GM10248 (cell line): ENCODE measurements at places on chromosomes 13 and 19.
A peak's percentile ranks its signal among the peaks of the same experiment; 100 is the strongest.

DNA sequence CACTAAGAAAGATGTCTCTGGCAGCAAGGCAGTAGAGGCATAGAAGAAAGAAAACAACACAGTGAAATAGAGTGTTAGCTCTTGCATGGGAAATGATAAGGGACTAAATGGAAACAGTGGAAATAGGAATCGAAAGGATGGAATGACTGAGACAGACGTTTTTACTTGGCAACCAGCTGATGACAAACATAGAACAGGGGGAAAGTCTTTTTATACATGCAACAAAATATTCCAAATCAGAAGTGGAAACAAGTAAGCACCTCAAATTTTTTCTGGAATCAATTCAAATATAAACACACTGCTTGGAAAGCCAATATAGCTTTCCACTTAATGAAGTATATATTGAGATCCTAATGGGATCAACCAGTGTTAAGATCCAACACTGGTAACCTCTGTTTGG lies 110.2 kb downstream of the MZT1 start:
- DNase-seq: no peak

- DNase-seq: no peak
Measured at GRCh38 chr19:39684267-39684666, 20.0 kb upstream of the LGALS14 start.

GRCh38 chr13:22077764-22078163 lies 406.9 kb downstream of the FGF9 start:
- no peak for DNase-seq

DNA sequence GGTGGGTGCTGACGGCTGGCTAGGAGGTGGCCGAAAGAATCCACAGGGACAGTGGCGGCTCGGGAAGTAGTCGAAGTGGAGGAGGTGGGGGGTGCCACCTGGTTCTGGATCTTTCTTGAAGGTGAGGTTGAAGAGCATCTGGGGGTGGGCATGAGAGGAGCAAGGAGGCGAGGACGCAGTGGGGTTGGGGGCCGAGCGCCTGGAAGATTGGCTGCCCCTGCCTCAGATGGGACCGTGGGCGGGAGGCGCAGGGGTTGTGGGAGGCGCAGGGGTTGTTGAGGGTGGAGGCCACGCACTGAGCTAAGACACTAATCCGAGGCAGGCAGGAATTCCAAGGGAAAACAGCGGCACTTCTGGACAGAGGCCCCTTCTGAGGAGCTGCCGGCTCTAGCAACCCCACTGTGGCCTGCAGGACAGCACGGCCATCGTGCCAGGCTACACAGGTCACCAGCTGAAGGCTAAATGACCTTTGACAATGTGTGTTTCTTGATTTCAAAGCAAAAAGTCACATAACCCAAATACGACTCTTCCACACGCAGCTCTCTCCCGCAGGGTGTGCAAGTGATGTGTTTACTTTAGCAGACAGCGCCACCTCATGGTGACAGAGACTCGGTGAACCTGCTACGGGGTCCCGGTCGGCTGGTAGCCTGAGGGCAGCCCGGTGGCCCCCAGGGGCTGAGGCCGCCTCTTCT lies 44.1 kb upstream of the RANBP3 start:
- peak; percentile 88 for DNase-seq

DNA sequence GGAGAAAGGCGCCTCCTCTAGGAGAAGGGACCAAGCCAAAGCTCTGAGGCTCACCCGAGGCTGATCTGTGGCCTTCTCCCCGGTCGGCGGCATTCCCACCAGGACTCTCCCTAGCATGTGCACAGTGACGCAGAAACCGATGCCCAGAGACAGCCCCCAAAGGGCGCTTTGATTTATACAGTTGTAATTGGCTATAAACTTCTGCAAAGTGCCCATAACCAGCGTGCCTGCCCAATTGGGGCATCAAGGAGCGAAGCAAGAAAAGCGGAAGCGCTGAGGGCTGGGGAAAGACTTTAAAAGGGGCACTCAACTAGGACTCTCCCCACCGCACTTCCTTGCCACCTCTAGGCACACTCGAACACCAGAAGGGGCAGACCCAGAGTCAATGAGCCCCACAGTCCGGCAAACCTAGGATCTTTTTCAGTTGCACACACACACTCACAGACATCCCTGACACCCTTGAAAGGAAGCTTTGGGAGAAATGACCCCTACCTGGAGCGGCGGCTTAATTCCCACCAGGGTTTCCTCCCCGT lies 1.8 kb downstream of the CDX2 start:
- DNase-seq: peak; percentile 23

DNA sequence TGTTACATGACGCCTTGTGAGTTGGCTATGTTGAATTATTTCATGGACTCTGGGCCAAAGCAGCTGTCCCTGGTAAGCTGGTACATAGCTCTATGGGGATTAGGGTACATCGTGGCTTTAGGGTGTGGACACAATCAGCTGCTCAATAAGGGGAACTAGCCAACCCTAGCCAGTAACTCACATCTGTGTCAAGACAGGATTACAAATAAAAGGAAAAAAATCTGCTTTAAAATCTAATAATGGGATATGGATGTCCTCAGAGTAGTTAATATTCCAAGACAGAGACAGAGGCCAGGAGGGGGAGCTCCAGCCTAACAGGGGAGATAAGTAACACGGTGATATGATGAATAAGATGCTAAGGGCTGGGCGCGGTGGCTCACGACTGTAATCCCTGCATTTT lies 21.1 kb upstream of the ZNF766 start:
- no peak for DNase-seq

GRCh38 chr13:27311518-27312210 lies 41.0 kb downstream of the RASL11A start:
- DNase-seq: no peak

- no peak for DNase-seq
Measured at GRCh38 chr19:16022251-16022650, 54.0 kb upstream of the TPM4 start.

DNA sequence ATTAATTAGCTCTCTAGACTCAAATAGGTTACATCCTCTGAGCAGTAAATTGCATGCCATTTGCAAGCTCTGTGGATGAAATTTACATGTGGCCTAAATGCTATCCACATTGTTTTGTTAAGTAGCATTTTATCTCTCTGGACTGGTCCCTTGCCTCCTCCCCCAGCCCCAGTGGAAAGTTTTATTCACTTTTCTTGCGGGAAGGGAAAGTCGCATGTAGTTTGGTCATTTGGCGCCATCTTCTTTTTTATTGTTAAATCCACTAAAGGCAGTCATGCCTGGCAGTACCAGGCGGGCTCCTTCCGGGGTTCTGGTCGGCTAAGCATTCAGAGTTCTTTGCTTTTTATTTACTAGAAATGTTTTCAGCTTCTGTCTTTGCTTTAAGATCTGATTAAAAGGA lies 188.7 kb downstream of the TM9SF2 start:
- no peak for DNase-seq

- DNase-seq: no peak
Measured at GRCh38 chr13:21998279-21998990, 327.6 kb downstream of the FGF9 start.

GRCh38 chr13:32086791-32087441 lies 55.3 kb downstream of the FRY start:
- DNase-seq: no peak

GRCh38 chr19:34502582-34503411 lies 21.2 kb downstream of the WTIP start:
- peak; percentile 13 for DNase-seq

- DNase-seq: no peak
Measured at GRCh38 chr19:8423817-8424223, 10.7 kb downstream of the MARCHF2 start.

DNA sequence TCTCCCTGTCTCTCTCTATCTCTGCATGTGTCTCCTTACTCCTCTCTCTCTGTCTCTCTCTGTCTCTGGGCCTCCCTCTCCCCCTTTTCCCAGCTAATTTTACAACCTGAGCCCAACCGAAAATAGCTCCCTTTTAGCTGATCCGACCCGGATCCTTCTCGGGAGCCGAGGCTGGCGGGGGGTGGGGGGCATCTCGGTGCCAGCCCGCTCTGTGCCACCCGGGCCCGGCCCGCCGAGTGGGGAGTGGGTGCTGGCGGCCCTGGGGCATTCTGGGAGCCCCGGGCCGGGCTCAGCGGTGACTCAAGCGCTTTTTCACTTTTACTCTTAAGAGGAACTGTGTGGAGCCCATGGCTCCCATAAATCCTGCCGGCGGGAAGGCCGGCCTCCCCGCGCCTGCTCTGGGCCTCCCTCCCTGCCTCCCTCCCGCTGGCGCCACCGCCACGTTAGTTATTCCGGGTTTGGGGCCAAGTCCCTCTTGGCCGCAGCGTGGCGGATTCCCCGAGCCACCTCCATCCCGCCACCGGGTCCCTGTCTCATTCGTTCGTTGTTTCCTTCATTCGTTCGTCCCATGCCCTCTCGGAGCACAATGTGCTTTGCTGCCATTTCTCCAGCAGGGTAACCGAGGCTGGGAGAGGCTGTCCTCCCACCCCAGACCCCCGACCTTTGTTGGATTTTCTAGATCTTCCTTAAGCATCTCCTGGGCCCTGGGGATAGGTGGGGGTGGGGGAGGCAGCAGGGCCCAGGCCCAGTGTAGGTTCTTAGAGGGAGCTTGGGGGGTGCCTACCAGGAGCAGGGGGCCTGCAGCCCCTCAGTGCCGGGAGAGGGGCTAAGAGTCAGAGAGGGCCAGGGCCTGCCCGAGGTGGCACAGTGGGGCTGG lies 3.2 kb downstream of the NFIC start:
- DNase-seq: peak; percentile 64

- DNase-seq: peak; percentile 62
Measured at GRCh38 chr13:114130837-114131582, 1.4 kb downstream of the RASA3 start.

- DNase-seq: no peak
Measured at GRCh38 chr13:31807090-31807541, 67.8 kb downstream of the RXFP2 start.

GRCh38 chr13:101967781-101968180 lies 434.1 kb downstream of the FGF14 start:
- DNase-seq: no peak

DNA sequence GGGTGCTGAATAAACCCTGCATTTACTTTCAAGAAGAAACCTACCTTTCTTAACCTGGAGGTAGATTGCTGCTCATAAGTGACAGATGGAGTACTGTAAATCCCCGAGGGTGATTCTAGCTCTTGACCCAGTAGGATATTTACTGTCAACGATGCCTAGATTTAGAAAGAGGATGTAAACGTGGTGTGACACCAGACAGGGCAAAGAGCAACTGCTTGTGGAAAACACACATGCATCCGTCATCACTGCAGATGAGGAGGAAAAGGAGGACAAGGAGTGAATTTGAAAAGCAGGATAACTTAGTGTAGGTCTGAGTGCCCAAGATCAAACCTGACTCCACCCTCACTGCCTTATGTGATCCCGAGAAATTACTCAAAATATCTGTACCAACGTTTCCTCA lies 9.8 kb upstream of the CLN5 start:
- DNase-seq: no peak

GRCh38 chr13:29522044-29522685 lies 73.3 kb downstream of the SLC7A1 start:
- no peak for DNase-seq

DNA sequence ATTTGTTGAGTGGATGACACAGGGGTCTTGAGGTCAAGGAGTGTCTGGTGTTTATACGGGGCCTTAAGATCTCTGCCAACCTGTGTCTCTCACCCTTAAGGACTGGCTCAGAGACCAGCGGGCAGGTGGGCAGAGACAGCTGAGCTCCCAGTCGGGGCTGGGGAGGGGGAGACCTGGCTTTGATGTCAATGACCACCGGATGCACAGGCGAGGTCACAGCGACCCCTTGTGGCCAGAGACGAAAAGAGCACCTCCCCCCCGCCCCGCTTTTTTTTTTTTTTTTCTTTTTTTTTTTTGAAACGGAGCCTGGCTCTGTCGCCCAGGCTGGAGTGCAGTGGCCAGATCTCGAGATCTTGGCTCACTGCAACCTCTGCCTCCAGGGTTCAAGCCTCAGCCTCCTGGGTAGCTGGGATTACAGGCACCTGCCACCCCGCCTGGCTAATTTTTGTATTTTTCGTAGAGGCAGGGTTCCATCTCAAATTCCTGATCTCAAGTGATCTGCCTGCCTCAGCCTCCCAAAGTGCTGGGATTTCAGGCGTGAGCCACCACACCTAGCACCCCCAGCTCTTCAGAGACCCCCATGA lies 12.1 kb upstream of the KLK14 start:
- DNase-seq: peak; percentile 72

DNA sequence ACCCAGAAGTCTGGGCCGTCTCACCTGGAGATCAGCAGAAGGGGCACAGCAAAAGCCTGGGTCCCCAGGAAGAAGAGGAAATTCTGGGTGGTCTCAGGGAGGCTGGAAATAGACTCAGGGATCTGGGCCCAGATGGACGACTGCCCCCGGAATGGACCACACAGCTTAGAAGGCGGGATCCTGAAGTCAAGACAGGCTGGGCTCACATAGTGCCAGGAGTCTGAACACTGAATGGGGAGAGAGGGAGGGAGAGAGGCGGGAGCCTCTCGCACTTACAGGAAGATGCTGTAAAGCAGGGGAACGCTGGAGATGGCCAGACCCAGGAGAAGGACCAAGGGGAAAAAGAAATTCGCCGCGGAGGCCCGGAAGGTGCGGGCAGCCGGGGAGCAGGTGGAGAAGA lies 1.3 kb upstream of the LENG1 start:
- DNase-seq: no peak

DNA sequence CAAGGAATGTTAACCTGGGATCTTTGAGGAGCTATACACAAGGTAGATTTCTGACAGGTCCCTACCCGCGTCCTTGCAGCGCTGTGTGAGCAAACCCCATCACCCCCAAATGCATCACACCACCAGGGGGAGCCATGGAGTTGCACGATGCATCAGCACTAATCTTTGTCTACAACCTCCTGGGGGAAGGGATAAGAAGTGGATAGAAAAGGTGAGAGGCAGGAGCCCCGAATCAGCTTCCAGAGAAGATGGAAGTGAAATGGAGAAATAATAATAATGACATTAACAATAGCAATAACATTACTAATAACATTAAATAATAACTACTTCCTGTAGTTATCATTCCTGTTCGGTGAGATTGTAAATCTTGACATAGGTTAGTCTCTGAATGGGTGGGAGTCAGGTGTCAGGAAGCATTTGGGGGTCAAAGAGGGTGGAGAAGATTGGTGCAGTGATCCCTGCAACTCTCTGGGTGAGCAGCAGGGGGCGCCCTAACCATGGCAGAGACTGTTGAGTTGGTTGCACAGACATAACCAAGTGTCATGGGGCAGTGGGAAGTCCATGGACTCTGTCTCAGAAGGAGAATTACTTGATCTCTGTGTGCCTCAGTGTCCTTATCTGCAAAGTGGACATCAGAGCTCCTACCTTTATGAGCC lies 16.5 kb downstream of the SIGLEC7 start:
- peak; percentile 61 for DNase-seq

- DNase-seq: no peak
Measured at GRCh38 chr19:5949792-5950305, 28.1 kb downstream of the RANBP3 start.

GRCh38 chr19:51573331-51573730 lies 2.2 kb downstream of the ZNF175 start:
- no peak for DNase-seq

GRCh38 chr13:33757713-33758112 lies 60.2 kb upstream of the RFC3 start:
- peak; percentile 22 for DNase-seq
